Stimulated activated naive B cell treated with anti-CD40 and anti-IgM and Interleukin-4, amounts not matched to agents 10 μg/mL and 1 μg/mL and 100 μg/mL, for 72 hours (primary cell): ENCODE measurements at places on chromosomes 16 and 17.

DNA sequence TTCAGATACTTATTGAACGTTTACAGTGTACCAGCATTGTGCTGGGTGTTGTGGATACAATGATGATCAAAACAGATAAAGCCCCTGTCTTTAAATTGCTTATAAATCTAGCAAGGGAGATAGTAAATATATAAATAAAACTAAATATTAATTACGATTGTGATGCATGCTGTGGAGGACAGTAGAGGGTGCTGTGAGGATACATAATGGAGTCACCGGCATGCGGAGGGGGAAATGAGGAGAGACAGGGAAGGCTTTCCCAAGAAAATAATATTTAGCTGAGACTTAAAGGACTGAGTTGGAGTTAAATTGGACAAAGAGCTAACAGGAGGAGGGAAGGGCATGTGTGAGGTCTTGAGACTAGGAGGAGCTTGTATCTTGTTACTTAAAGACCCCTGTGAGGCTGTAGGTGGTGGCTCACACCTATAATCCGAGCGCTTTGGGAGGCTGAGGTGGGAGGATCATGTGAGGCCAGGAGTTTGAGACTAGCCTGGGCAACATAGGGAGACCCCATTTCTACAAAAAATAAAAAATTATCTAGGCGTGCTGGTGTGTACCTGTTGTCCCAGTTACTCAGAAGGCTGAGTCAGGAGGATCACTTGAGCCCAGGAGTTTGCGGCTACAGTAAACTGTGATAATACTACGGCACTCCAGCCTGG lies 2.4 kb downstream of the DHRS7B start:
- DNase-seq = no peak

DNA sequence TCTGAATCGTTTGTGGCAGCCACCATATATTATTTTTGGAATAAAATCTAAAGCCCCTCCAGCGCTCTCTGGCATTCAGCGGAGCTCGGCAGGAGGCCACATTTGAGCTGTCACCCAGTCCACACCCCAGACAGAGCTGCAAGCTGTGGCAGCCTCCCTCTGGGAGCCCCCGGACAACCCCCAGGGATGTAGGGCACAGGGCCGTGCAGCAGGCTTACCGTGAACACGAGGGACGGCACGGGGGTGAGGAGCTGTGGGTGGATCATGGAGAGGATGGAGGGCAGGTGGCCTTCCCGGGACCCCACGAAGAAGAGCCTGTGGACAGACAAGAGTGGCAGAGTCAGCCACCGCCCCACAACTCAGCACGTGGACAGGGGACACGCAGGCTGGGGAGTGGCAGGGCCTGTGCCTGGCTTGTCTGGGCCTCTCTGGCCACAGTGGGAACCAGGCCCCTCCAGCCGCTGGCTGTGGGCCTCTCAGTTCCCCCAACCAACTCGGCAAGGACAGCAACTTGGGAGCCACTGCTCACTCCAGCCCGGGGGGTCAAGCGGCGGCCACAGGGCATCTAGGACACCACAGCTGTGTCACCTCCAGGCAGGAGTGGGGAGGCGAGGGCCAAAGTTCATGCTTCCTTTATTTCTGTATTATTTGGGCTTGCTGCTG lies 31.5 kb downstream of the SLC7A5 start:
- DNase-seq = no peak

DNA sequence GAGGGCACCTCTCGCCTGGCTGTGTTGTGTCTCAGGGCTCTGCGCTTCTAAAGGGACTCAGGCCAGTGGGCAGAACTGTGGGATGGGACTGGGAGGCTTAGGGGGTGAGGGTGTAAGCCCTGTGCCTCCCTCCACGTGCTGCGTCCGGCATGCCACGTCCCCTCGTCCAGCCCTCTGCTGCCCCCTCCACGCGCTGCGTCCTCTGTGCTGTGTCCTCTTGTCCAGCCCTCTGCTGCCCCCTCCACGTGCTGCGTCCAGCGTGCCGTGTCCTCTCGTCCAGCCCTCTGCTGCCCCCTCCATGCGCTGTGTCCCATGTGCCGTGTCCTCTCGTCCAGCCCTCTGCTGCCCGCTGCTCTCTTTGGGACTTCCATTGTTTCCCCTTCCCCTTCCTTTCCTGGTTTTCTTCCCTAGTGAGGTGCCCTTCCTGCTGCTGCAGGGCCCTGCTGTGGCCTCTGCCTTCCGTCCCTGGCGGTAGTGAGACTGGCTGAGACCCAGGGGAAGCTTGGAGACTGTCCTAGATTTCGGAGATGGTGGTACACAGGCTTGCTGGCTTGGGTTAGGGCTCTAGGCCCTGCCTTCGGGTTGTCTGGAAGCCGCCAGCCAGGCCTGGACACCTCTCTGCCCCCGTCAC lies 6.4 kb upstream of the ZNF750 start:
- DNase-seq = no peak

- DNase-seq = peak; percentile 28
Observed at GRCh38 chr16:28845293-28845692, 855 bp downstream of the TUFM start.

- DNase-seq = no peak
Observed at GRCh38 chr16:8872967-8873865, 4.4 kb upstream of the CARHSP1 start.

GRCh38 chr17:57603978-57604377 lies 141.1 kb downstream of the CCDC182 start:
- DNase-seq = peak; percentile 78

- no peak for DNase-seq
Observed at GRCh38 chr17:39094607-39095308, 56.7 kb downstream of the PLXDC1 start.

GRCh38 chr16:27188633-27189032 lies 14.7 kb upstream of the KDM8 start:
- DNase-seq = no peak

- DNase-seq = no peak
Observed at GRCh38 chr16:84605339-84605848, 12.5 kb downstream of the COTL1 start.

DNA sequence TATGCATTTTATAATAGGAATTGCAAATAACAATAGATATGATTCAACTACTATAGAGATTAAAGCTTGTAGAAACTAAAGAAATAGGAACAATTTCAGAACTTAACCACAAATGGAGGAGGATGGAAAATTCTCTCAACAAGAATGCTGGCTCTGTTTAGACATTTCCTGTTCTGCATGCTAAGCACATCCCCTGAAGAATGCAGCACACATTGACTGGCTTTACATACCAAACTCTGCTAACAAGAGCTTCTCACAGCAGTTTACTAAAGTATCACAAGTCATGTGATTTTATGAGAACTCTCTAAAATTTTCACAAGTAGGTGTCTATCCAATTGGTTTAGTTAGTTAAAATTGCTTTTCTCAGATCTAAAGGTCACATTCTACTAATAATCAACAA lies 85.2 kb downstream of the SPAG9 start:
- no peak for DNase-seq

DNA sequence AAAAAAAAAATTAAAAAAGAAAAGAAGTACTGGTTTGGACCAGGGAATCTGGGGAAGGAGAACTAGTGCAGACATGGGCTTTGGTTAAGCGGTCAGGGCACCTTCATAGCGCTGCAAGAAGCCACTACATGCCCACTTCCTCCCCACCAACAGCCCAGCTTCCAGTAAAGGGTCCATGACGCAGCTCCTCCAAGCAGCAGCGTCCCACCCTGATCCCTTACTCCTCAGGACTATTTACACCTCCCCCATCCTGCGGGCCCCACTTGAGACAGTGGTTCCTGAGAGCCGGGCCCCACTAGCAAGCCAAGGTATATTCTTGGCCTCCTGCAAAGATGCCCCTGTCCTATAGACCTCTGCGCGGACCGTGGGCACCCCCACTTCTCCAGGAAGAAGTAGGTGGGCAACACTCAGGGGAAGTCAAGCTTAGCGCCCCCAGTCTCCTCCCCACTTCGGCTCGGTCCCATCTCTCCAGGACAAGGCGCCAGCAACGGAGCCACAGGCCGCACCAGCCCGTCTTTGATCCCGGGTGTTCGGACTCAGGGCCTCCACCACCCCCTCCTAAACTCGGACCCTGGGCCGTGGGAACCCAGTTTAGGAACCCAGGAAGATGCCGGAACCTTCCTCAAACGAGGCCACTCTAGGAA lies 913 bp upstream of the PRR14 start:
- DNase-seq = peak; percentile 27
